Ecto neural progenitor cell (in vitro differentiated cells): ENCODE measurements at places on chromosomes 16 and 17.

DNA sequence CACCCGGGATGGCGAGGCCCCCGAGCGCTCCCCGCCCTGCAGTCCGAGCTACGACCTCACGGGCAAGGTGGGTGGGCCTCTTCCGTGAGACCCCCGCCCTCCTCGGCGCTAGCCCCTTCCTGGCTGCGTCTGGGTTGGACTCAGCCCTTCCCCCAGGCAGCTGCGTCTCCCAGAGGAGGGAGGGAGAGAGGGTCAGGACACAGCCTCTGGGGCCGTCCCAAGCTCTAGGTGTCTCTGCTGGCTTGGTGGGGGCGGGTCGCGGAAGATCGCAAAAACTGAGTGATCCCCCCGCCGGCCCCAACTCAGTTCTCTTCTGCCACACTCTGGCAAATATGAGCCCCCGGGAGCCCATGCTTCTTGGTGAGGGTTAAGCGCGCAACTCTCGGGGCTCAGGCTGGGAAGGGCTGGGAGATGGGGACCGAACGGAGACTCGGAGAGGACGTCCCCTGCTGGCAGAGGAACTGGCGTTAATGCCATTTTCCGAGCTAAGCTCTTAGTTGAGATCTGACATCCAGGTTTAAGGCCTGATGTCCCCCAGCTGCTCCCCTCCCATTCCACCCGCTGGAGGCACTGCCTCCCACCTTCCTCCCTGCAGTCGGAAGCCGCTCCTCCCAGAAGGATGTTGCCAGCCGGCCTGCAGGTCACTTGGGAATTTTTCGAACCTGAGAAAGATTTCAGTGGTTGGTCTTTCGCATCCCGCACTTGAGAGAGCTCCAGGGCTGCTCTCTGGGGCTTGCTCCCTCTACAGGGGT, 419 bp downstream of the RAB37 start:
- DNase-seq, result peak; percentile 82

- DNase-seq, result no peak
These were observed 14.9 kb downstream of the RHOT1 start for GRCh38 chr17:32157225-32157624.

DNA sequence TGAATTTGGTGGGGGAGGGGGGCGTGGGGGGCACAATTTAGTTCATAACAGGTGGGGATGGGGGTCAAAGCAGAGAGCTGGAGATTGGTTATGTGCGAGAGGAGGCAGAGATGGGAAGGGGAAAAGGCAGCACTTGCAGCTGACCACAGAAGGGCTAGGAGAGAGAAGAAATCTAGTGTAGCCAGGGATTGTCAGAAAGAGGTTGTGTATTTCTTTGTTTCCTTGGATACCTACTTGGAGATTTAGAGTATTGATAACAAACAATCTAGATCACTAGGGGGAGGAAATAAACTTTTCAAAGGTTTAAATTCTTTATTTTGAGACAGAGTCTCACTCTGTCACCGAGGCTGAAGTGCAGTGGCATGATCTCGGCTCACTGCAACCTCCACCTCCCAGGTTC, 47.1 kb upstream of the YPEL2 start:
- no peak for DNase-seq

DNA sequence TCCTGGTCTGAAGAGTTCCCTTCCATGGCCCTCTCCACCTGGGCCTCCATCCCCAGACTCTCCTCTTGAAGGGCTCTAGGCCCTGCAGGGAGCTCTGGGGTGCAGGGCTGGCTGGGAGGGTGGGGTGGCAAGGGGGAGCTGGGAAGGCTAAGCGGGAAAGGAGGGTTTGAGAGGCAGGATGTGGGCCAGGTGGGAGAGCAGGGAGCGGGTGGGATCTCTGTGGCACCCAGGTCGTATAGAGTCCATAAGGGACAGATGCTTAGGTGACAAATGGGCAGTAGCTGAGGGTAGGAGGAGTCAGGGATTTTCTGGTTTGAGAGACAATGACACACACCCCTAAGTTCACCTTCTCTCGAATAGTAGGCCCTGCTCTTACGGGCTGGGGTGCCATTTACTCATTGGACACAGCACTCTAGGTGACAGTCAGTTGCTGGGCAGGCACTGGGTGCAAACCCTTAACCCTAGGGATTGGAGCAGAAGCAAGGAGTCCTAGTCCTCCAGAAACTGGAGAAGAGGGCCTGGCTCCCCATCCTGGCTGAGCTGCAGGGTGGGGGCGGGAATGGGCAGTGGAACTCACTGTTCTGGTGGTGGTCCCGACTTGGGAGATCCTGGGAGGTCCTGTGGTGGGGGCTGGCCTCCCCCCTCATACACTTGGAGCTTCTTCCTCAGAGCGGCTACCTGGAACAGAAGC, 15.3 kb downstream of the KIF18B start:
- DNase-seq, result no peak

DNA sequence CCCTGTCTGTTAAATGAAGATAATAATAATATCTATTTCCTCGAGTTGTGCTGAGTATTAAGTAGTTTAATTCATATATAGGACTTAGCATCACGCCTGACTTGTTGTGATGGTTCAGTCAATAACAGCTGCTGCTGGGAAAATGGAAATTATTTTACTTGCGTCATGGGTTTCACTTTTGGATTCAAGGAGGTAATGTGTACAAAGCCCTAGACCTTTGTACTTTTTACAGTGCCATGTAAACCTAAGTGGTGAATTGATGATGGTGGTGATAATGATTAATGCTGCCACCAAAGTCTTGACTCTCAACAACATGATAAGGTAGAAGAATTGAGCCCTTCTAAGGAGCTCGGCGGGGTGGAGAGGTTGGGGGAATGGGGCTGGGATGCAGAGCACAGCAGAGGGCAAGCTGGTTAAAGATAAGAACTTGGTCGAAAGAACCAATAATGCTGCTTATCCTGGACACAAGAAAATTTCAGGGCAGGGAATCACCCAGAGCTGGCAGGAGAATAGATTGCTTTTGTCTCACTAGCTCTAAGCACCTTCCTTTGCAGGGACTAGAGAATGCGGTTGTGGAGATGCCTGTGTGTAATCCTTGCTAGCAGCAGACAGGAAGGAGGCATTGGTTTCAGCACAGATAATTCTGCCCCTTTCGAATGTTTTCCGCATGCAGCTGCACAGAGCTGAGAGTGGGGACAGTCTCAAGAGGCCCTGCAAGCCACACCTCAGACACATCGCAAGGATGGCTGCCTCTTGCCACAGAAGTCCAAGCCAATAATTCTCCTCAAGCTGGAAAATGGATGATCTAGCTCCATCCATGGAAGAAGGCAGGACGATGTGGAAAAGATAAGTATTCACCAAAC, 187.1 kb downstream of the TMEM114 start:
- no peak for DNase-seq

- DNase-seq, result no peak
These were observed 84.0 kb upstream of the DNAH17 start for GRCh38 chr17:78661093-78661770.

GRCh38 chr16:89103156-89103555, 9.5 kb downstream of the ACSF3 start:
- DNase-seq, result no peak

DNA sequence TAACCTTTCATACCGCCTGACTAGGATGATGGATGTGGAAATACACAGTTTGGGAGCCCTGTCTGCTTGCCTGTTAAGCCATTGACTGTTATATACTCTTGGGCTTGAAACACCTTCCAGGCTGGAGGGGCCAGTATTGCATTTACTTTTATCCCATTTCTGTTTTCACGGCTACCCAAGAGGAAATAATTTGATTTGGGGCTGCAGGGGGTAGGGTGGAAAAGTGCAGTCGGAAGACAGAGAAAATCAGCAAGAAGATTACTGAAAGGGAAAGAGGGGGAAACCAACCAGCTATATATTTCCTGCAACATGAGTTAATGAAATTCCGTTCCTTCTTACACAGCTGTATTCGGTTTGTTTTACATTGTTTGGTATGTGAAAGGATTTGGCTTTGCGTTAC, 202.5 kb downstream of the CDH13 start:
- no peak for DNase-seq

DNA sequence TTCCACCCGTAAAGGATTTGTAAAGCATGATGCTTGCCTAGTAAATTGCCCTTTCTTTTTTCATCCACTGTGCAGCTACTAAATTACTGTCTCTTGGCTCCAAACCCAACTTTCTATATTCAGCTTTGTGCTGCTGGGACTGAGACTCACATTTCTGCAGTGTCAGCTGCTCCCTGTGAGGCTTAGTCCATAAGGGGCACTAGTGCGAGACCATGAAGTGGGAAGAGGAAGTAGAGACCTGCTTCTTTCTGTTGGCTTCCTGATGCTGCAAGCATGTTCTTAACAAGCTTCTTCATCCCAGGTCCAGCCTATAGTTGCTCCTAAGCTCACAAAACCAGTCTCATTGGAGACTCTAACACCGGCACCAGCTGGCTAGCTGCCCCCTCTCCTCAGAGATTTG, 74.9 kb upstream of the HS3ST2 start:
- DNase-seq, result no peak

DNA sequence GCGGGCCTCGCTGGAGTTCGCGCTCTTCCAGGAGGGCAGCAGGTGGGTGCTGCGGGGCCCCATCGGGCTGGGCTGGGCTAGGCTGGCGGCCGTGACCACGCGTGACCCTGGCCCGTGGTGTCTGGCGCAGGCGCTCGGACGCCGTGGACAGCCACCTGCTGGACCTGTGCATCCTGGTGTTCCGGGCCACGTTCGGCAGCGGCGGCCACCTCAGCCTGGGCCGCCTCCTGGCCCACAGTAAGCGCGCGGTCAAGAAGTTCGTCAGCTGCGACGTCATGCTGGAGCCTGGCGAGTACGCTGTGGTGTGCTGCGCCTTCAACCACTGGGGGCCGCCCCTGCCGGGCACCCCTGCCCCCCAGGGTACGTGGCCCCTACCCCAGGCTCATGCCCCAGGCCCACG, 8.0 kb upstream of the PRR35 start:
- no peak for DNase-seq

GRCh38 chr17:60766778-60767190, 89.1 kb downstream of the BCAS3 start:
- no peak for DNase-seq

- no peak for DNase-seq
These were observed 704.1 kb downstream of the CDH11 start for GRCh38 chr16:64417711-64418227.

DNA sequence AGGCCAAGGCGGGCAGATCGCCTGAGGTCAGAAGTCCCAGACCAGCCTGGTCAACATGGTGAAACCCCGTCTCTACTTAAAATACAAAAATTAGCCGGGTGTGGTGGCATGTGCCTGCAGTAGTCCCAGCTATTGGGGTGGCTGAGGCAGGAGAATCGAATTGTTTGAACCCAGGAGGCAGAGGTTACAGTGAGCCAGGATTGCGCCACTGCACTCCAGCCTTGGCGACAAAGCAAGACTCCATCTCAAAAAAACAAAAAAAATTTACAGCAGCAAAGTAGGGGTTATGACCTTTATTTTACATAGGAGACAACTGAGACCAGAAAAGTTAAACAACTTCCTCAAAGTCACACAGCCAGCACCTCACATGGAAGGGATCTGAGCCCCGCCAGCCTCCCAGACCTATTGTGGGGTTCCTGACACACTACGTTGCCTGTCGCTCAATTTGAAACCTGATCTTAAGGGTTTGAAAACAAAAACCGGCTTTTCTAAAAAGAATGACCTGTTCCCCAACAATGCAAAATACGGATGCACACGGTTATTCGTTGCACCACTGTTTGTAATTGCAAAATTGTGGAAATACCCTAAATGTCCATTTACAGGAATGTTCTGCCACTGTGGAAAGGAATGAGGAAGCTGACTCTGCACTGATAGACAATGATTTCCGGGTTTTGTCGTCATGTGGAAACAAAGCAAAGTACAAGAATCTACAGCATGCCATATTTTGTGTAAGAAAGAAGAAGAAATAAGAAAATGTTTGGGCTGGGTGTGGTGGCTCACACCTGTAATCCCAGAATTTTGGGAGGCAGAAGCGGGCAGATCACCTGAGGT, 77.2 kb downstream of the CNGB1 start:
- DNase-seq, result no peak

DNA sequence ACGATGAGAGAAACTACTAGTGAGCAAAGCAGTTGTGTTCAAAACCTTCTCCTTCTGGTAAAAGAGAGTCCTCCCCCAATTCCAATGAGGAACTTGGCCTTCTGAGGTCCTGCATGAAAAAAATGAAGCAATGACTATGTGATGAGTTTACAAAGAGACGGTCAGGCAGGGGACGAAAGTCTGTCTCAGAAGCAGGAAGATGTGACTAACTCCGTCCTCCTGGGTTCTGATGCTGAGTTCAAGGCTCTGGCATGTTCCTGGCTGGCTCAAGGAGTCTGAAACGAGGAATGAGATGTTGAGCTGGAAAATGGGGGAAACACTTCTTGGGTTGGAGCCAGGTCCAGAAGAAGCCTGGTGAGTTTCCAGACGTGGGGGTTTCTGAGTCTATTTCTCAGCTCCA, 129.6 kb downstream of the CPPED1 start:
- no peak for DNase-seq

- no peak for DNase-seq
These were observed 21.9 kb downstream of the C16orf95 start for GRCh38 chr16:87295259-87295658.

GRCh38 chr16:24270721-24271442, 14.7 kb downstream of the CACNG3 start:
- no peak for DNase-seq

DNA sequence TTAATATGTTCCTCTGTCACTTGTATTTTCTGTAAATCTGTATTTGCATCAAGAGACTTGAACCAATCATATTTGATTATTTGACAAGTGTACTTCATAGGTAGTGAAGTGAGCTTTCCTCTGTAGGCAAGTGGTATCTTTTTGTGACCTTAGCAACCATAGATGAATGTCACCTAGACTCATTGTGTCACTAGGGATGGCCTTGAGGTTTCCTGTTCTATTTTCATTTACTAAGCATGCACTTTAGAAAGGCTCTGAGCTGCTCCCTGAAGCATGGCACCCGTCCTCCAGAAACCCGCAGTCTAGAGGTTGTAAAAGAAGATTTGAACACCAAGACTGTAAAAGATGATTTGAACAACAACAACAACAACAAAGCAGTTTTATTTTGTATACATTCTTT, 151.7 kb downstream of the PRKCB start:
- DNase-seq, result no peak

DNA sequence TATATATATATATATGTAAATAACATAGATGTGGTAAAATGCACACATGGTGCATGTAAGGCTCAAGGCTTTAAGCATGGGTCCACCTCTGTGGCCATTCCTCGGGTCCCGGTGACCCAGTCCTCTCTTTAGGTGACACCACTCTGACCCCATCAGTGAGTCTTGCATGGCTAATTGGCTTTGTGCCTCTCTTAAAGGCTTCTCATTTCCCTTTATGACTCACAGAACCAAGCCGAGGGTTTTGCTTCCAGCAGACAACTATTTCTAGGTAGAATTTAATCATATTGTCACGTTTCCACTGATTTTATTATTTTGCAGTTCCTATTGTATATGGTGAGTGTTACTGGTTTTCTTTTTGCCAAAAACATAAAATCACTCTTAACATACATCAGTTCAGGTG, 59.7 kb downstream of the PLCG2 start:
- DNase-seq, result no peak

- DNase-seq, result no peak
These were observed 76.3 kb downstream of the KSR1 start for GRCh38 chr17:27532269-27533263.

- DNase-seq, result no peak
These were observed 15.3 kb downstream of the NUFIP2 start for GRCh38 chr17:29278692-29279091.
